Stimulated activated CD8-positive, alpha-beta memory T cell treated with anti-CD3 and anti-CD28 coated beads, Interleukin-7, amount 100 ng/mL, for 1 hour (primary cell): ENCODE measurements at places on chromosomes 4 and X.

DNA sequence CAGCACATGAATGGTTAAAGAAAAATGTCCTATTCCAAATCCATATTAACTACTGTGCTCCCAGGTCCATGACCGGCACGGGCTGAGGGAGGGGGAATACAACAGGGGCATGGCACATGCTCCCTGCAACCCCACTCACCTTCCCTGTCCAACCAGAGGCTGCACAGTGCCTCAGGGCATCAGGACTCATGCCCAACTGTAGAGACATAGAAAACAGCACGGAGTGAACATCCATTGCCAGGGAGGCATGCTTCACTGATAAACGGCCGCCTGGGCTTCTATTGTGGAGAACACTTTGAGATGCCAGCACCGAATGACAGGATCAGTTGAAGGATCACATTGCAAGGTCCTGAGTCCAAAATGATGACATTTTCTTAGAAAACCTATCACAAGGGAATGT lies 140.6 kb downstream of the STK32B start:
- DNase-seq = no peak

GRCh38 chr4:67460574-67460973 lies 84.7 kb downstream of the CENPC start:
- no peak for DNase-seq

- DNase-seq = no peak
Observed at GRCh38 chr4:106355193-106355592, 13.4 kb downstream of the GIMD1 start.

- no peak for DNase-seq
Observed at GRCh38 chr4:87391576-87392054, 627 bp upstream of the HSD17B11 start.

DNA sequence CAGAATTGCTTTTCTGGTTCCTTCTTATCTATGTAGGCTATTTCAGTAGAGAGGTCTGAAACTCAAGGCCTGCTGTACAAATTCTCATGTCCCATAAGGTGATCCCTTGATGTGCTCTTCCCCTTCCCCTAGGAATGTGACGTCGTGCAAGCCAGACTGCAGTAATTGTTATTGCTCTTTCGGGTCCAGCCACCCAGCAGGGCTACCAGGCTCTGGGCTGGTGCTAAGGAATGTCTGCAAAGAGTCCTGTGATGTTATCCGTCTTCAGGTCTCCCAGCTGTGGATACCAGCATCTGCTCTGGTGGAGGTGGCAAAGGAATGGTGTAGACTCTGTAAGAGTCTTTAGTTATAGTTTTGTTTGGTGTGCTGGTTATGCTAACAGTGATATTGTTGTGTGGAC lies 378.7 kb downstream of the C4orf33 start:
- no peak for DNase-seq

DNA sequence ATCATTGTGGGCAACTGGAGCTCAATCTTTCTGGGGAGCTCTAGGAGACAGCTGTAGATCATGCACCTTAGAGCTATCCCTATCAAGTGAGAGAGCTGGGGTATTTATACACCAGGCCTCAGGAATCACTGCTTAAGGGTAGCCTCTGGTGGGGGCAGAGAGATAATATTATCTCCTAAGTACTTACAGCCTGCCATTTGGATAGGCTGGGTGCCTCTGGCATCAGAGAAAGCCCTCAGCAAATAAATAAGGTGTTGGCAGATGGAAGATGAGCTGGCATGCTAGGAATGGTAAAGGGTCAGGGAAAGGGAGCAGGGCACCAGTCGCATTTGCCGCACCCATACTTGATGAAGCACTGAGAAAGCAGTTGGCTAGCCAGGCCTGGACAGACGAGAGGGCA lies 75.9 kb downstream of the HCCS start:
- no peak for DNase-seq

GRCh38 chrX:2385224-2385623 lies 115.6 kb downstream of the DHRSX start:
- no peak for DNase-seq
